Fibroblast of skin of abdomen (primary cell): ENCODE measurements at places on chromosomes 7 and 10.

DNA sequence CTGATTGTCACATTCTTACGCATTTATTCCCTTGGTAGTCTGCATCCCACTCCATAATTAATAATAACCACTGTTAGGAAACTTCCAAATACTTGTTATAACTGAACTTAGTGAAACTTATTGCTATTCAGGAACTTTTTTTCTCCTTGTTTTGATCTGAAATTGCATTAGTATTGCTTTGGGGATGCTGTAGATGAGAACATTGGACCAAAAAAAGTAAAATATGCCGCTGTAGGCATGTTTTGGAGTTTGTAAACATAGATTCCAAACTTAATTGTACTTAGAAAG, 1.7 kb downstream of the PPP1R9A start:
- DNase-seq: no peak

DNA sequence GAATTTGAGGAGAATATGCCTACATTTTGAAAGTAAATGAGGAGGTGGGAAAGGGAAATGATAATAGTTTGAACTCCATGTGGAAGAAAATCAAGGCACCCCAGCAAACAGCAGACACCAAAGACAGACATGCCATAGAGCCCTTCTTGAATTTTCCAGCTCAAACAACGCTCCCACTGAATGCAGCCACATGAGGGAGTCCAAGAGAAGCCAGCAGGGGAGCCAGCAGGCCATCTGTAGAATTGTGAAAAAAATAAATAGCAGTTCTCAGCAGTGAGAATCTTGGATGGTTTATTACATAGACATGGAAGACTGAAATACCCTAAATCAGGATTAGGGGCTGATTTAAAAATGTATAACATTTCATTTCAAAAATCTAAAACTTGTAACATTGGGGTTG, 1567.3 kb upstream of the LRRTM3 start:
- peak; percentile 8 for DNase-seq

DNA sequence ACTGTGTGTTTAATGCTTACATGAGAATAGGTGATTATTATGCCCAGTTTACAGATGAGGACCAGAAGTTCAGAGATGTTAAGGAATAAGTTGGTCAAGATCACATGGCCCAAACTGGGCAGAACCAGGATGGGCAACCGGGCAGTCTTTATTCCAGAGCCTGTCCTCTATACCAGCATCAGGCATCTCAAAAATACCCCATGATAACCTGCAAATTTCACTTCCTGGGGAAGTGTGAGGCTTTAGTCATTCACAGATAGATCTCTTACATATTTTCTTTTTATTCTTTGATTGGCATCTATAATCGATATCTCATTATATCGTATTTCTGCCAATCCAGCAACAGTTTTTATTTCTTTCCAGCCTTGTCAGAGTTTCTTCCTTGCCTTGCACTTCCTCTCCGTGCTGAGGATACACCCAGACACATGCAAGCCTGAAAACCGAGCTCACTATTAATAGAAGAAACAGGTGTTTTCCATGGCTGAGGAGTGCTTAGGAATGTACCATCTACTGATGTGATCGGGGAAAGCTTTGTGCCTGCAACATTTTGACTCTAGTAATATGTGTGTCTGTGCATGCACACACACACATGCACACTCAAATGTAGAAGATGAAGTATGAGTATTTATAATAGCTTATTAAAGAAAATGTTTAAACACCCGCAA, 82.4 kb downstream of the CREM start:
- DNase-seq: no peak

DNA sequence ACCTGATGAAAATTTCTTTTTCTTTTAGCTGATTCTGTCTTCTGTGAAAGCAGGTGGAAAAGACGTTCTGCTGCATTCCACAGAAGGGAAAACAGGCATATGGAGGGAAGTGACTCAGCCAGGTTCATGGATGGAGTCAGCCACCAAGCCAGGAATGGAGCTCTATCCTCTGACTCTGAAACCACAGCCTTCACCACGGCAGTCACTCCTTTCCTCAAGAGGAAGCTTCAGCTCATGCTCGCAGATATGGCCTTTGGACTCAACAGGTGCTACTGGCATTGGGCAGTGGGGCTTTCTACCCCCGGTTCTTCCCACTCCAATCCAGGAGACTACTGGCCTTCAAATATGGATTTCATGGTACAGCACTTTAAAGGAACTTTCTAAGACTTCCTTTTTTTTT, 11.5 kb upstream of the PLAU start:
- DNase-seq: peak; percentile 90

- peak; percentile 87 for DNase-seq
Measured at GRCh38 chr7:130275826-130276297, 9.2 kb downstream of the CPA2 start.

DNA sequence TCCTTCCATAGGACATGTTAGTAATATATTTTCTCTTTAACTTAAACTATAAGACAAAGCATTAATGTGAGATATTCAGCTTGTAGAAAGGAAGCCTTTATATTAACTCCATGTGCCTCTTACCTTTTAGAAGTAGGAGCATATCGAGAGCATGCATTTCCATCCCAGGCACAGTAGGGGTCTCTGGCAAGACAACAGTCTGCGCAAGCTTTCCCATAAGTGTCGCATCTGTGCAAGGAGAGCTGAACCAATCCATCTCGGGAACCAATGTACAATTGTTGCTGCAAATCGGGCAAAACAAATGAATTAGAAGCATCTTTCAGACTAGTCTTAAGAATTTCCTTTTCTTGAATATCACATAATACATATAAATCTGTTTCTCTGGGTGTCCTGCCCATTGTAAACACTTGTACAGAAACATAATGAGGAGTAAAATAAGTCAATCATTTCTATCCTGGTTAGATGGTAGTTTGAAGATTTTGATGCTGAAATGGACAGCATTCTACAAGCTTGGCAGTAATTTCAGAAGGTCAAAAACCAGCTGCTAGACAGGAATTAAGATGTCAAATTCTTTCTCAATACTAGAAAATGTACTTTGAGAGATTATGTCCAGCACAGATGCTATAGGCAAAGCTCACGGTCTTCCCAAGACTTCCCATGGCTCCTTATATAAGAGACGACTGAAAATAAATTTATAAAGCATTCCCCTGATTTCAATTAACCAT, 171.8 kb downstream of the SEMA3D start:
- no peak for DNase-seq

DNA sequence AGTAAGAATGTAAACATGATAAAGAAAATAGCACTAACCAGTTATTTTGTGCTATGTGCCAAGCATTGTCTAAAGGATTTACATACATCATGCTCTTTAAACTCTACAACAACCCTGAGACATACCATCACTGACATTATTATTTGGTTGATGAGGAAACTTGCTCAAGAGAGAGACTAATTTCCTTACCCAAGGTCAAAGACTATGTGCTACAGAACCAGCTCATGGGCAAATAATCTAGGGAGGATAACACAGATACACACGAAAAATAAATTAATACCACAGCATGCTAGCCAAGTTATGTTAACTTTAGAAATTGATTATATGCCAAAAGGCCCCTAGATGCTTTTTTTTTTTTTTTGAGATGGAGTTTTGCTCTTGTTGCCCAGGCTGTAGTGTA, 2.7 kb downstream of the ANKRD16 start:
- DNase-seq: no peak

DNA sequence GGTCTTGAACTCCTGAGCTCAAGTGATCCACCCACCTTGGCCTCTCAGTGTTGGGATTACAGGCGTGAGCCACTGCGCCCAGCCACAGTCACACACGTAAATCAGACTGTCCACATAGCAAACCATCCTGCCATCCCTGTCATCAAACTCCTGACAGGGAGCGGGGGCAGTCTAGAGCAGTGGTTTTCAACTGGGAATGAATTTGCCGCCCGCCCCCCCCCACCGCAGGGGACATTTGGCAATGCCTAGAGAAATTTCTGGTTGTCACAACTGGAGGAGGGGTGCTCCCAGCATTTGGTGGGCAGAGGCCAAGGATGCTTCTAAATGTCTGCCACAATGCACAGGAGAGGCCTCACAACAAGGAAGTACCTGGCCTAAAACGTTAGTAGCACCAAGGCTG, 24.1 kb downstream of the CAMK2G start:
- DNase-seq: no peak

GRCh38 chr7:37145682-37146081, 303.0 kb downstream of the ELMO1 start:
- no peak for DNase-seq

- DNase-seq: no peak
Measured at GRCh38 chr7:87144173-87144657, 8.0 kb upstream of the DMTF1 start.

GRCh38 chr7:22853674-22854157, 31.1 kb upstream of the TOMM7 start:
- DNase-seq: no peak

DNA sequence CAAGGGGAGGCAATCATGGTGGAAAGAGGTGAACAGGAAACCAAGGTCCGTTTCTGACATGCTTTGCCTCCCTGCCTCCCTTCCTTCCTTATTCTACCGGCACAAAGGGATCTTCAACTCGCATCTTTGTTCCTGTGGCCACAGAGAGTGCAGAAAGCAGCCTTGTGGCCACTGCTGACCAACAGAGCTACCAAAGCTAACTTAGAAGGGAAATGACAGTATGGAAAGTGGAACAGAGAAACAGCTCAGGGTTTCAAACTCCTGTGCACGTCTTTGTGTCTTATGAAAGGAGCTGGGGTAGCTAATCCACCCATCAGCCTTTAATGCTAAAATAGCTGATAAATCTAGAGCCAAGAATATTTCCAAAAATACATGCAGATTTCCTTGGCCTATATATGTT, 588.0 kb downstream of the SORCS1 start:
- no peak for DNase-seq

- DNase-seq: no peak
Measured at GRCh38 chr10:69792341-69792740, 9.4 kb upstream of the COL13A1 start.

DNA sequence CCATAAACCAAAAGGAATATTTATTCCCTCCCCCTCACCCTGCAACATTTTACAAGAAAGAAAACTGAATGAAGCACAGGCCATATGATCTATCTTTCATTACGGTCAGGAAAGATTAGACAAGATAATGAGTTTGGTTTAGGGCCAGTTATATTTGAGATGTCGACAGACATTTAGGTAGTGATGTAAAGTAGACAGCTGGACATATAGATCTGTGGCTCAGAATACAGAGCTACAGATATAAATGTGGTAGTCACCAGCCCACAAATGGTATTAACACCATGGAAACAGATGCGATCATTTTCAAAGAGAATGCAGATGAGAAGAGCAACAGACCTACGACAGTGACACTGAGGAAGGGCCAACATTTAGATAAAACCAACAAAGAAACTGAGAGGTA, 142.5 kb downstream of the SRPK2 start:
- no peak for DNase-seq

GRCh38 chr10:88881320-88881719, 1.3 kb downstream of the STAMBPL1 start:
- no peak for DNase-seq

DNA sequence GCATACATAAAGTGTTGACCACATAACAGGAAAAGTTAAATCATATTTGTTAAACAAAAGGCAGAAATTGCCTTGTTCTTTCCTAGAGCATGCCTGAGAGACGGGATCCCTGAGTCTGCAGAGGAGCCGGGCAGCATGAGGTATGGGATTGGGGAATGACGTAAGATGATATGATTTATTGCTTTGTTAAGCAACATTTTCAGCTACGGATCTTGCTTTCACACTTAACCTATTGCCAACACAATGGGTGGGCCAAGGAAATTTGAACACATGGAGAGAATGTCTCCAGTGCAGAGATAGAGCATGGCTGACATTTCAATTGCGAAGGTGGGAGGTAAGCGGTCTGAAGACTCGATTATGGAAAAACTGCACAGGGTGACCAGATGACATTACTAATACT, 76.7 kb downstream of the EMX2 start:
- DNase-seq: peak; percentile 69

- DNase-seq: no peak
Measured at GRCh38 chr7:35722054-35722849, 27.3 kb upstream of the HERPUD2 start.

DNA sequence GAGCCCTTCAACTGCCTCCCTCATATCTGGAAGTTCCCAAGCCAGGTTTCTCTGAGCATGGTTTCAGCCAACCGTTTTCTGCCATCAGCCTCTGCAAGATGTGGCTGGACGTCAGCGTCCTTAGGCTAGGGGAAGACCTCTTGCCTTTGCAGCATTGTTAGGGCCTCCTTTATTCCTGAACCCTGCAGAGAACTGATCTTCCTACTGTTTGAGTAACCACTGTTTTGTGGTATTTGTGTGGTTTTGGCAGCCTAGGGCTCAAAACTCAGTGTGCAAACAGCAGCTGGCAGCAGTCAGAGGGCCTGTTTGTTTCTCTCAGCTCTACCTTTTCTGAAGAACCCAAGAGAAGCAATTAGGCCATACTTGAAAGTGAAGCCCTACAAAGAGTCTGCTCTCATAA, 83.4 kb upstream of the SEMA3E start:
- no peak for DNase-seq

GRCh38 chr7:2878306-2878705, 34.2 kb upstream of the GNA12 start:
- DNase-seq: no peak

DNA sequence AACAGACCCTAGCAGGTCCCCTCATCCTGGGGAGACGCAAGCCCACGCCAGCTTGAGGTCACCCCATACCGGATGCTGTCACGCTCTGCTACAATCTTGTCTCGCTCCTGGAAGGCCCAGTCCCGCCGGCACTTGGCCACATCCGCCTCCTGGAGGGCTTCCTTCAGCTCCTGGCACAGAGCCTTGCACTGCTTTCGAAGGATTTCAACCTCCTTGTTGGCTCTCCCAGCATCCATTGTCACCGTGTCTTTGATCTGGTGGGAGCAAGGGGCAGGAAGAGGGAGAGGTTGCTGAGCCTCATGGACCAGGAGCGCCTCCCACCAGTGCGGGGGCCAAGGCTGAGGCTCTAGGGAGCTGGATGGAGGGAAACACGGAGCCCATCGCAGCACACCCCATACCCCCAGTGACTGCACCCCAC, 90.9 kb downstream of the DLG5 start:
- DNase-seq: no peak

GRCh38 chr10:123463181-123463580, 203.0 kb upstream of the GPR26 start:
- no peak for DNase-seq

GRCh38 chr10:84139126-84140035, at the start of gene GHITM:
TSS of gene GHITM (plus strand) at chr10:84139509. CDS start at chr10:84141501, 1,992 bp downstream.
- peak; percentile 99 for DNase-seq

GRCh38 chr7:8444468-8444769, 11.0 kb downstream of the NXPH1 start:
- no peak for DNase-seq

DNA sequence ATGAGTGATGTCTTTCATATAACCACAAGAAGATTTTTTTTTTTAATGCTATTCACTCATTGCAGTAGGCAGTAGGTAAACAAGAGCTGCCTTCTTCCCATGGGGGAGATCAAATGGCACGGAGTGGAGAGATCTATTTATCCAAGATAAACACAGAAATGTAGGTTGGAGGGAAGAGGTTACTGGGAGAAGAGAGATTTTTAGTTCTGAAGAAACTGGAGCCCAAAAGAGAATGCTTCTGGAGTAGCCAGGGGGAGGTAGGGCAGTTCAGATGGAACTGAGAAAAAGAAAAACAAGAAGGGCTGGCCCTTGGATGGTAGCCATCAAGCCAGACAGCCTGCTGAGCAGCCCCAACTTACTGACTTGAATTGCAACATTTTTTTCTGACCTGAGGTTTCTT, 270.1 kb upstream of the TPK1 start:
- DNase-seq: no peak

GRCh38 chr10:76245951-76246495, 814.6 kb downstream of the LRMDA start:
- DNase-seq: no peak

GRCh38 chr10:98361131-98362025, 53.6 kb downstream of the PYROXD2 start:
- DNase-seq: peak; percentile 98

GRCh38 chr10:79168210-79168609, 99.4 kb downstream of the ZMIZ1 start:
- no peak for DNase-seq
